ENCODE measurements at places on chromosomes 2 and 18.

DNA sequence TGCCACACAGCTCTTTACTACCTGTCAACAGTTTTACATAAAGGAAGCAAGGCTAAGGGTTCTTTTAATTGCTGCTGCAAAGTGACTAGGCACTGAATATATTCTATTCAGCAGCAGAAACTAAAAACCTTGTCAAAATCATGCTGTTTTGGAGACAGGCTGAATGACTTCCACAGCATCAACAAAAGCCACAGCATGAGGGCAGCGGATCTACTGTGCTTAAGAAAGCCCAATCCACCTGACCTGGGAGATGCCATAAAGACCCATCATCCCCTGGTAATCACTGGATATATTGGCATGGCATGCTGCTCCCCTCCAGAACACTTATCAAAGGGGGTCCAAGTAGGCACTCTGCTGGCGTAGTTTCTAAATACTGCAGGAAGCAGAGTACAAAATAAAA is 715.1 kb upstream of the SLC8A1 start:
- DNase-seq, result no peak

- DNase-seq, result no peak
These were observed 5.7 kb downstream of the SMC6 start for GRCh38 chr2:17747684-17748452.

DNA sequence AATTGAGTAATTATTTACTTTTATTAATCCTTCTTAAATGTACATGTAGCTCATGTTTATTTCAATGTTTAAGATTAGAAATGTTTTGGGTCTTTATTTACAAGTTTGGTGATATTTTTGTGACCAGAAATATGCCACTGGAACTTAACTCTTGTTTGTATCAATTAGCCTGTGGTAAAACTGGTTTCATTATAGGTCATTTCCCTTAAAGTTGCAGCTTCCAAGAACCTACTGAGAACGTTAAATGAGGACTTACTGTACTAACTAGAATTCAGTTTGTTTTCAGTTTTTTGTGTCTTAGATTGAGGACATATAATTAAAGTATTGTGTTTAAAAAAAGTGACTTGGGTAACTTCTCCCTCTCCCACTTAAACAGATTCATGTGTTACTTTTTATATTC is 4.3 kb downstream of the TYW5 start:
- no peak for DNase-seq

DNA sequence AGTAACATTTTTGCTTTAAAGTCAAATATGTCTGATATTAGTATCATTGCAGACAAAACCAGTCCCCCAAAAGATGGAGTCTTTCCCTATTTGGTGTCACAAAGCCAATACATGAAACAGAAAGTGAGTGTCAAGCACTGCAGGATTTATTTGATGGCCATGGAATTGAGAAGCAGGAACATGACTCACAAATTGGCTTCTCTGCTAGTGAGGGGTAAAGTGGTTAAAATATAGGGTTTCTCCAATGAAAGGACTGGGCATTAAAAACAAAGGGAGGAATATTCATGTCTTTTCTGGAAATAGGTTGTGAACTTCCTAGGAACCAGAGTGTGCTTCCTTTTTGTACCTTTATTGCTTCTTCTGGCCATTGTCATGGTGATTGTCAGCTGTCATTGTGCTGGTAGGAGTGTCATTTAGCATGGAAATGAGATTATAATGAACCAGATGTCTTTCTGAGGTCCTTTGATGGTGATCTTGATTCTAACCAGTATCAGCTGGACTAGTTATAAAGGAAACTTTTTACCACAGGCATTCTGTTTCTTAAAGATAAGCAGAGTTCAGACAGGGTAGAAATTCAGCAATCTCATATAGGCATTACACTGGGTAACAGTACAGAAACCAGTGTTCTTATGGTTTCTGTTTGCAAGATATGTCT is 4.1 kb downstream of the REG1B start:
- DNase-seq, result no peak

DNA sequence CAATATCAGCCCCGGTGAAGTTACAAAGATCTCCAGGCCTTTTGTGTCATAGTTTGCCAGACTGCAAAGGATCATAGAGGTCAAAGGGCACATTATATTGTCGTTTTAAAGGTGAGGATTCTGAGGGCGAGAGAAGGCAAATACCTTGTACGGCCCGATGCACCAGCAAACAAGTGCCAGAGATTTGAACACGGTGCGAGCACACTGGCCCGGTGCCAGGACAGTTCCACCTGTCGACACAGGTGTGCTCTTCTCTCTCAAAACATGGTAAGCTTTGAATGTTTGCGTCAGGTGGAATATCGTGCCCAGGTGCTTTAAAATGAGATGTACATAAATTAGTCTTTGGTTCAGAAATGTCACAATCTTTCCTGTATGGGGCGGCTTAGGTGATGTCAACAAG is 776.1 kb upstream of the ID2 start:
- DNase-seq, result no peak

- DNase-seq, result no peak
These were observed 280.9 kb upstream of the FANCL start for GRCh38 chr2:58521803-58522554.

DNA sequence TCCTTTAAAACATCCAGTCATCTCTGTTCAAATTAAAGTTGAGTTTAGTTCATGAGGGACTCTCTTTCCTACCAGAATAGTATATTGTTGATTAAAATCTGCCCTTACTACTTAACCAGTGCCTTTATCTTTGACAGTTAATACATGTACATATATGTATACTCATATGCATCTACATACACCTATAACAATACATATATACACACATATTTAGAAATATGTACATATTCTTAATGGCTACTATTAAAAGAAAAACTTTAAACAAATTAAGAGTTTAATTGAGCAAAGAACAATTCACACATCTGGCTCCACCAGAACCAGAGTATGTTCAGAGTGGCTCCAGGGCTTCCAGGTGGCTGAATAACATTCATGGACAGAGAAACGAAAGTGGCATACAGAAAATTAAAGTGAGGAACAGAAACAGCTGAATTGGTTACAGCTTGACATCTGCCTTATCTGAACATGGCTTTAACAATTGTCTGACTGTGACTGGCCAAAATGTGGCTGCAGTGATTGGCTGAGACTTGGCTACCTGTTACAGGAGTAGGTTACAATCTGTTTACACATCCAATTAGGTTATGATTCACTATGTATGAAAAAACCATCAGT is 38.8 kb downstream of the ZNF519 start:
- DNase-seq, result no peak
